ENCODE measurements at places on chromosomes 1 and 21.

- peak; percentile 98 for DNase-seq
Measured at GRCh38 chr21:29195981-29196669, 65.7 kb downstream of the MAP3K7CL start.

DNA sequence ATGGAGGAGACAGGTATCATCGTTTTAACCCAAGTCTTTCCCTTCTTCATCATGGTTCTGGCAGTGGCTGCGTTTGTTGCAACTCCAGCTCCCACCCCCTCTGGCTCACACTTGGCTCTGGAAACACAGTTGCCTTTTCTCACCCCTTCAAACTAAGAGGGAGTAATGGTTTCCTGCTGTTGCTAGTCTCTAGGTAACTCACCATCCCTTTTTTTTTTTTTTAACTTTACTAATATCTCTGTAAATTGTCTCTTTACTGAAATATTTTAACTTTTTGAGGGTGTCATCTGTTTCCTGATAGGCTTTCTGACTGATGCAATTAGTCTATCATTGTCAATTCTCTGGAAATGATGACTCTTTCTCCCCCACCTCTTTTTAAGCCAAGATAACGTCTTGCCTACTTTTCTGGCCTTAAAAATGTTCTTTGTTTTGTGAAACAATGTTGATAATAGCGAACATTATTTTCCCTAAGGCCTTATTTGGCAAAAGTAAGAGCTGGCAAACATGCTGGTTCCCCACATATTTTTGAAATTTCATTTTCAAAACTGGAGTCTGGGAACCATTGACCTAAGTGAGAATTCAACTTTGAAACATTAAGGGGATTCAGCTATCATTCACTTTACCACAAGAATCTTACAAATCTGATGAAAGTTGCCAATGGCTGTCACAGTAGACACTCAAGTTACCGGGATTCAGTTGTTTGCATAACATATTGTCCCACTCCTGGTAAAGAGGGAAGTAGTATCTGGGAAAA lies 85.3 kb downstream of the LEPR start:
- peak; percentile 51 for DNase-seq

- DNase-seq: peak; percentile 88
Measured at GRCh38 chr1:21931171-21932093, 5.7 kb downstream of the HSPG2 start.

DNA sequence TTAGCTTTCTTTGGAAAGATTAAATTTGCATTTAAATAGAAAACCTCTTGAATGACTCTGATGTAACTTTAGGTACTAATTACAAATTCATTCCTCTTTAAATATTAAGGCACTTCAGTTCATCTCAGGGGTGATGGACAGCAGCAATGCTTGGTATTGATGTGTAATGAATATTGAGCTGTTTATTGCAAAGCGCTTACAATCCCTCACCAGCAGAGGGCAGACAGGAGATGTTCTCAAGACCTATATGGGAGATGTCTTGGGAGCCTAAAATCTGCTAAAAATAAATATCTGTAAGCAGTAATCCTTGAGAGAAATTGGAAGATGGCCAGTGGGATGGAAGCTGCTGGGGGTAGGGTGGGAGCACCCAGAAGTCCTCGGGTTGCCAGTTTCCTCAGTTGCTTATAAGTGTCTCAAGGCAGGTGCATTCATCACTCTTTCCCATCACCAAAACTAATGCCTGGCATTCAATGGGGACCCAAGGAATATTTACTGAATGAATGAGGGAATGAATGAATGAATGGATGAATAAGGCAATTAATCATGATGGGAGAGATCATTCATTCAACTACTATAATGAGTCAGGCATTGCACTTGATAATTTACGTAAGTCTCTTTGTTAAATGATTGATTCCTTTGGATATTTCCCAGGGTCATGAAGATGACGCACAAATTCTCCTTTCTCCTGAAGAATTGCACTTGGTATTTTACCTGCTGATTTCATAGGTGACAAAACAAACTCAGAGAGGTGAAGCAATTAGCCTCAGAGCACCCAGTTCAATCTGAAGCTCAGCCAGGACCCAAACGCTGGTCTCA lies 2.3 kb downstream of the KLHDC8A start:
- peak; percentile 71 for DNase-seq

DNA sequence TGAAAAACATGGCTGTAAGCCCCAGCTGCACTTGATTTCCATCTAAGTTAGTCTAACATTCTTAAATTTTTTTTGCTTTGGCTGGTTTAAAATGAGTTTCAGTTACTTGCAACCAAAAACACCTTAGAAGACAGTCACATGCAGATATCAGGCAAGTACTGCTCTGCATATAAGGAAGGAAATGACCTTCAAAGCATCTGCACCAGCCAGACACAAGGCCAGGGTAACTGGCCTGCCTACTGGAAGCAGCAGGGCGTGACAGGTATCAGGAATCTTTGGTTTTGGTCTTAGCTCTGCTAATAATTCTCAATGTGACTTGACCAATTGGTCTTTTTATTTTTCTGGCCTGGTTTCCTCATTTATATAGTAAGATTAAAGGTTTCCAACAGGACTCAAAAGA lies 33.5 kb downstream of the SCYL3 start:
- DNase-seq: no peak

DNA sequence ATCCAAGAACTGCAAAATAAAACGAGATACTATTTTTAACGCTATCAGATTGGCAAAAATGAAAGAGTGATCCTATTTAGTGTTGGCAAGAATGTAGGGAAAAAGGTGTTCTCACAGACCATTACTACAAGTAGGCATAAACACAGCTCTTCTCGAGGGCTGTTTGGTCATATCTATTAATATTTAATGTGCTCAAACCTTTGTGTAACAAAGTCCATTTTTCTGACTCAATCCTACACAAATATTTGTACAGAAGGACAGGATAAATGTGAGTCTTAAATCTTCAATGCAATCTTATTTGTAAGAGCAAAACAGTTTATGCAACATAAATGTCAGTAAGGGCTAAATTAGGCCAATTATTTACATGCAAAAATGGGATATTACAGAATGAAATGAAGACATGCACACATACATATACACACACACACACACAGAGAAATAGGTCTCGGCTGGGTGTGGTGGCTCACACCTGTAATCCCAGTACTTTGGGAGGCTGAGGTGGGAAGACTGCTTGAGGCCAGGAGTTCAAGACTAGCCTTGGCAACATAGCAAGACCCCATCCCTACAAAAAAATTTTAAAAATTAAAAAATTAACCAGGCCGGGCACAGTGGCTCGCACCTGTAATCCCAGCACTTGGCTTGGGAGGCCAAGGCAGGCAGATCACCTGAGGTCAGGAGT lies 17.7 kb downstream of the DHCR24 start:
- no peak for DNase-seq

GRCh38 chr1:2650967-2651645 lies 18.3 kb upstream of the MMEL1 start:
- DNase-seq: no peak

DNA sequence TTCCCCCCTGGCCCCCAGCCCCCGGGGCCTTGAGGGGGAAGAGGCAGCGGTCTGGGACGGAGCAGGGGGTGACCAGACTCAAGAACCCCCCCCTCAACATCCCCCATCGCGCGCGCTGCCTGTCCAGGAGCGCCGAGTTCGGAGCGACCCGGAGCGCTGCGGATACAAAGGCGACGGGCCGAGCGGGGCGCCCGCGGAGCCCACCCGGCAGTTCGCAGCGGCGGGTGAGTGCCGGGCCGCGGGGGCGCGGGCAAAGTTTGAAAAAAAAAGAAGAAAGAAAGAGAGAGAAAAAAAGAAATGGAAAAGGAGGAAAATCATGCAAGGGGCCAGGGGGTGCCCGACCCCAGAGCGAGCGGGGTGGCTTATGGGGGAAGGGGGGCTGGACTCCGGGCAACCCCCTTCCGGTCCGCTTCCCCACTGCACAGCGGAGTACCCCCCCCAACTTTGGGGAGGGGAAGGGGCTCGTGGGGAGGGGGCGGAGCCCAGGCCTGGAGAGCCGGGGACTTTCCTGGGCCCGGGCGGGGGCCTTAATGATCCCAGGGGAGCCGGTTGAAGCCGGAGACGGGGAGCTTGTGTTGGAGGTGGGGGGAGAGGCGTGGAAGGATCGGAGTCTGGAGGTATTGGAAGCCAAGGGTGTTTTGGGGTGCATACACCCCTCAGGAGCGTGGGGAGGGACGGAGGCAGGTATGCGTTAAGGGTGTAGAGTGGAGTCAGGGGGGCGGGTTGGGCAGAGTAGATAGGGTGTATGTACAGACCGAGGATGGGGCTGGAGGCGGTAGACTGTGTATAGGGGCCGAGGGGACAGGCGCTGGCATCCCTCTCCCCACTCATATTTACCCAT lies 502 bp downstream of the VANGL2 start:
- DNase-seq: no peak

- no peak for DNase-seq
Measured at GRCh38 chr1:49319426-49319963, 542.8 kb upstream of the BEND5 start.
